ENCODE measurements at places on chromosomes 5 and 9.

GRCh38 chr5:164184158-164184557 lies 678.7 kb downstream of the MAT2B start:
- peak; percentile 79 for DNase-seq

DNA sequence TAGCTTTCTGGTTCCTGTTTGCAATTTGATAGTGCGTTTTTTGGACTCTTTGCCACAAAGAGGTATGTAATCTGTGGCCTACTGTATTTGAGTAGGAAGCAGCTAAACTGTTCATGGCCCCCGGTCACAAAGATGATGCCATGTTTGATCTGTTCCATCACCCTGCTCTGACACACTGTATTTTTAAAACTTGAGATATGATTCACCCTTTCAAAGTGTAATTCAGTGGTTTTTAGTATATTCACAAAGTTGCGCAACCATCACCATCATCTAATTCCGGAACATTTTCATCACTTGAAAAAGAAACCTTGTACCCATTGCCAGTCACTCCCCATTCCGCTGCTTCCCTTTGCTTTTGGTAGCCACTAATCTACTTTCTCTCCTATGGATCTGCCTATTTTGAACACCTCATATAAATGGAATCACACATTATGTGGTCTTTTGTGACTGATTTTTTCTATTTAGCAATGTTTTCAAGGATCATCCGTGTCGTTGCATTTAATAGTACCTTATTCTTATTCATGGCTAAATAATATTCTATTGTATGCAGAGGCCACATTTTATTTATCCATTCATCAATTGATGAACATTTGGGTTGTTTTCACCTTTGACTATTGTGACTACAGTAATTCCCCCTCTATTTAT lies 141.6 kb downstream of the NR3C1 start:
- no peak for DNase-seq

GRCh38 chr5:21774801-21775200 lies 1078.3 kb downstream of the CDH12 start:
- DNase-seq: no peak

DNA sequence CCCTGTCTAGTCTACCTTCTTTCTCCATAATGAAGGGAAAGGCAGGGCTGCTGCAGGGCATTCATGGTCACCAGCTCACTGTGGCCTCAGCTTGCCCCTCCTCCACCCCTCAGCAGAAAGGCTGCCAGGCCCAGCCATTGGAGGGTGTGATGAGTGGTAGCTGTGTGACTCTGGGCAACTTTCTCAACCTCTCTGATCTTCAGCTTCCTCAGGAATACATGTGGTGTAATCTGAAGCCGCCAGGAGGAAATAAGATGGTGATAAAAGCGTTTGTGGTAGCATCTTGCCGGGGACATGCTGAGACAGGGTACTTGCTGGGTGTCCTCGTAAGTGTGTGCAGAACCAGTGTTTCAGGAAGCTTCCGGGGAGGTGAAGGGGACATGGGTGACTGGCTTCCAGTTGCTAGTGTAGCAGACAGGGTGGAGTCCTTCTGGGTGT lies 9.8 kb downstream of the CXCL14 start:
- no peak for DNase-seq

GRCh38 chr9:133787754-133788025 lies 49.5 kb upstream of the SARDH start:
- no peak for DNase-seq

DNA sequence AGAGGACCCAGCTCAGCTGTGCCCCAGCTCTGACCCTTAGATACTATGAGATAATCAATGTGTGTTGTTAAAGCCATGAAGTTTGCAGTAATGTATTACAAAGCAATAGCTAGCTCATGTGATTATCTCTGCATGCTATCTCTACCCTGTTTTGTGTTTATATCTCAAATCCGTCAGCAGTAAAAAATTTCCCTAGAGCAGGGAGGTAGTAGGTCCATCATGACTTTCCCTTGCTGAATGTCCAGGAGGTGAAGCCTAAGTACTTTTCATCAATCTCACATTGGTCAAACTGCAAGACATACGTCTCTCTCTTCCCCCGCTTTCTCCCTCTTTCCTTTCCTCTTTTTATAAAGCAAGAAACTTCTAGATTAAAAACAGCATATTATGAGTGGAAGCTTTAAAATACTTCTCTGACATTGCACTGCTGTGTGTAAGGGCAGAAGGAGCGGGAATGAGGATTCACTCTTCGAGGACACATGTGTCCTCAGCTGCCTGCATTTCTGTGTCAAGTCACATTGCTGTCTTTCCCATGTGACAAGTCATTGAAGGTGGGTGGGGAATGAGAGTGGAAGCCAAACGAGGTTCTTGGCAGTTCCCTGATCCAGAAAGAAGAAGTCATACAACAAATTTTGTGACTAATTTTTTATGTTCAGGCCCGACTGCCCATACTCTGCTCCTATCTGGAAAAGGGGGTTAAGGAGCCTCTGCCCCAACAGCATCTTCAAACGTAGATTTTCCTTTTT lies 93.1 kb upstream of the RETREG1 start:
- DNase-seq: no peak

GRCh38 chr9:14868772-14869583 lies 41.2 kb downstream of the FREM1 start:
- DNase-seq: peak; percentile 28

GRCh38 chr5:44443172-44443571 lies 54.0 kb upstream of the FGF10 start:
- peak; percentile 2 for DNase-seq

DNA sequence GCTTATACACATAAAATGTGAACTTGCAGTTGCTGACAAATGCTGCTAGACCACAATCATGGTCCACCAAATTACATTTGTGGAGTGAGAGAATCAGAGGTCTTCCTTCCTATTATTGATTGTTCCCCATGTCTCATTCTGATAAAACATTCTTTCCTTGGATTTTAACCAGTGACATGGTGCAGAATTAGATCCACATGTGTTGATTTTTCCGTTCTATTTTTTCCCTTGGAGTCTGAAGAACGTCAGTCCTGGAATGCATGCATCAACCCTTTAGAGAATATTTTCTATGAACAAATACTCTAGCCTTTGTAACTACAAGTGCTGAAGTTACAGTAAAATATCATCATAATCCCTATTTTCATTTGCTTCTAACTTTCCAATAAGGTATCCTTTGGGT lies 170.7 kb upstream of the SPRY4 start:
- no peak for DNase-seq

DNA sequence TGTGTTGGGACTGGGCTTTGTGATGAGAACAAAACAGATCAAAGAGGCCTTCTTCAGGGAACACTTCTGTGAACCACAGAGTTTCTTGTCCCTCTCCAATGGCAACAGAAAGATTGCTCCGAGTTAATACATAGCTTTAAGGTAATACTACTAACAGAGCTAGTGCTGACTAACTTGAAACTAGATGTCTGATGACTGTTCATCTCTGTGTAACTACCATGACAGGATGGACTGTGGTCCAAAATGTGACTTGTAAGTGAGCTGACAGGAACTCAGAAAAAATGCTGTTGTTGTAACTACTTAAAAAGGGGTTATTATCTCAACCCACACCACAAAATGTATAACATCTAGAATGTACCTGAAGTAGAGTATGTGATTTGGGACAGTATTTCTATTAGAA lies 630.2 kb upstream of the DMAC1 start:
- no peak for DNase-seq

All from brain (organoid and tissue), 16 donors.